SW480 (cell line): ENCODE measurements at places on chromosomes 6 and 20.

GRCh38 chr6:36280467-36280866, 10.6 kb downstream of the PNPLA1 start:
- no peak for DNase-seq

DNA sequence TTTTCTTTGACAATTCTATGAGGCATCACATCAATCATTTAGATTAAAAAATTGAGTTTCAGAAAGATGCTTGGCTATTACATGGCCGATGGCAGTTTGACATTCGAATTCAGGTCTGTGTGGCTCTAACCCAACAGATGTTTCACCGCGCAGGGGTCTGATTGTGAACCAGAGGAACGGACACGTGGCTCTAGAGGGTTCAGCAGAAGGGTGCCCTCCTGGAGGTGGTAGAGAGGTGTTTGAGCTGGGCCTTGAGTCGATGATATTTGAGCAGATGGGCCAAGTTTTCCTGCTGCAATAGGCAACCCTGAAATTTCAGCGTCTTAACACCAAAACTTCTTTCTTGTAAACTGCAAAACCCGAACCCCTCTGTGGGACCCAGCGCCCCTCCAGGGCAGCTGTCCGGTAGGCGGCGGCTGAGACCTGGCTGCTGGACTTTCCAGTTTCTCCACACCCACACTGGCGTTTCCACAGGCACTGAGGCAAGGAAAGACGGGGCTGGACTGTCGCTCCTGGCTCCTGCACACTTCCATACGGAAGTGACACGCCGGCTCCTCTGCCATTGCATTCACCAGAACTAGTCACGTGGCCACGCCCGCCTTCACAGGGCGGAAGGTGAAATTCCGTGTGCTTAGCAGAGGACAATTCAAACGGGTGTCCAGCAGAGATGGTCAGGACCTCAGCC, 11.3 kb upstream of the AFDN start:
- DNase-seq, result peak; percentile 77

DNA sequence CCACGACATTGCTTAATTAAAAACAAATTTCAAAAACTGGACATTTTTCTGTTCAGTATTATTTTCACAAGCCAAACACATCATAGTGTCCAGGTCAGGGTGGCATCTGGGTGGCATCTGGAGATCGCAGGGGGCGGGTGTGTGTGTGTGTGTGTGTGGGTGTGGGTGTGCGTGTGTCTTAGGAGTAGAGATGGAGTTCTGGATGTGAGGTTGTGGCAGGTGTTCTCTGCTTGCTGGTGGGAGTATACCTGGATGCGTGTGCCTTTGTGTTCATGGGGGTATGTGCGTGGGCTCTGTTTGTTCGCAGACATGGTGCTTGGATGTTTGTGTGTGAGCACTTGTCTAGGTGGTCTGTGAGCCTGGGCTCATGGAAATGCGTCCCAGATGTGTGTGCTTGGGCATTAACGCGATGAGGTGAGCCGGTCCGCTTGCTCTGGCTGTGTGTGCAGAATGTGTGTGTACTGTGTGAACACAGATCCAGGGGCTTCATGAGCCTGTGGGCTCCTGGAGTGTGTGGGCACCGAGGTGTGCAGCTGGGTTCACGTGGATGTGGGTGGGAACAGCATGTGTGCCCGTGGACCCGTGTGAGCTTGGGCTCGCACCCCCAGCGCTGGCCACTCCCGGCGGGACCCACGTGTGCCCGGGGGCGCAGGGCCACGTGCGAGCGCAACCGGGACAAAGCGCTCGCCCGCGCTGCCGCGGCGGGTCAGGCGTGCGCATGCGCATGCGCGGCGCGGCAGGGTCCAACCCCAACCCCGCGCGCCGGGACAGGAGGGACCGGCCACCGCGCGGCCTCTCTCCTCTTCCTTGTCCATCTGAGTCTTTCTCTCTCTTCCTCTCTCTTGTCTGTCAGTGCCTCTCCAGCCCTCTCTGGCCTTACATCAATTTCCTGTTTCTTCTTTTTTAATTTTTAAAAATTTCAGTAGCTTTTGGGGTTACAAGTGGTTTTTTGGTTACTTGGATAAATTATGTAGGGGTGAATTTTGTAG, 60.4 kb downstream of the SRC start:
- DNase-seq, result peak; percentile 53

DNA sequence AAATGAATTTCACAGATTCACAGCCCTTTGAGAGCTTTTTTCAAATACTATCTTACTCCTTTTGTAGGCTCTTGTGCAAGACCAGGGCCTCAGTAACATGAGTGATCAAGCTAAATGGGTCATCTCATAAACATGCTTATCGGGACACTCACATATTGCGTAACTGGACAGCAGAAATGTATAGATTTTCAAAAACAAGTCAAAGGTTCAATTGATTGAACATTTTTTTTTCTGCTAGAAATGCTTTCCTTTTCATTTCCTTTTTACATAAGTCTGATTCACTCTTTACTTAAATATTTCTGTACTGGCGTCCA, 8.7 kb upstream of the SALL4 start:
- no peak for DNase-seq

DNA sequence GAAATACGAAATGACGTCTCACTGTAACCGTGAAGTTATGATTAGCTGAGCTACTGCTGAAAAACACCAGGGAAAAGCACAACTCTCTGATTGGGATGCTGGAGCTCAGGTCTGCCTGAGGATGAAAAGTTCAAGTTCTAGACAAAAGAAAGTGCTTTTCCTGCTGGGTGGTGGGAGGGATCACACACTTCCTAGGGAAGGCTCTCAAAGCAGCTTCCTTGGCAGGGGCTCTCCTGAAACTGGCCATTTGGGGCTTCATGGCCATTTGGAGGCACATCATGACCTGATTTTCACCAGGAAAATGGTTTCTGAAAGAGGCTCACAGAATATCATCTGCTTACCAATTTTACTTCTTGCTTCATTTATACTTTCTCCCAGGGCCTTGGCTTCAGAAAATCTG, 97.1 kb upstream of the KCNK16 start:
- DNase-seq, result no peak

DNA sequence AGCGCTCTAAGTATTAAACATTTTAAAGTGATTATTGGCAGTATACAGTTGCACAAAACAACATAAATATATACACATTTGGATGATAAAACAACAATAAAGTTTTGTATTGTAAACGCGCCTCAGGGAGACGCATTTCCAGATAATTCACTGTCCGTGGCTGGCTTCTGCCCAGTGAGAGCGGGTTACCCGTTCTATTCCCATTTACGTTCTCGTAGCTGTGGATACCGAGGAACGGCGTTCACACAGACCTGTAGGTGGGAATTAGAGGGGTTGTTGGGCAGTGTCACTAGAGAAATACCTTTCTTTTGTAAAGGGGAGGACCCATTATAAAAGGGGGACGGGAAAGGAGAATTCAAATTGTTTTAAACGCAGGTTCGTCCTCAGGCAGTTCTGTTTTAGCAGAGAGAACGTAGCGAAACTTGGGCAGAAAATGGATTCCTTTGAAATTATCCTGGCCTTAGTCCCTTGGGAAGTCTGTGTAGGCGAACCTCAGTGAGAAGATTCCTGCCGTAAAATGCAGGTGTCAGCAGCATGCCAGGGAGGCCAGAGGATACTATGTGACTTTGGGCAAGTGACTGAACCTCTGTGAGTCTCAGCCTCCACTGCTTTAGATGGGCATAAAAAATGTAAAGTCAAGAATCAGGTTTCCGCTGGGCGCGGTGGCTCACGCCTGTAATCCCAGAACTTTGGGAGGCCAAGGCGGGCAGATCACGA, 756 bp downstream of the MTG2 start:
- DNase-seq, result no peak

GRCh38 chr6:47160702-47161101, 118.6 kb upstream of the ADGRF1 start:
- no peak for DNase-seq

- DNase-seq, result no peak
Measured at GRCh38 chr6:137913996-137914529, 47.0 kb downstream of the TNFAIP3 start.
